Uterus (tissue), 4 donors: ENCODE measurements at places on chromosomes 4 and X. TPM values are rescaled to one million over a fixed set of nuclear protein-coding genes. Genes with fewer than 3 reads are reported as not detected.

Gene TMPRSS11E
- total RNA-seq = not detected

Gene GPC4
- total RNA-seq = 20.2 TPM

Gene FAM156A
- total RNA-seq = 30.6 TPM

Gene NR0B1
- total RNA-seq = not detected

Gene BEX1
- 8.9 TPM for total RNA-seq

Gene IL15
- 4.7 TPM for total RNA-seq

Gene DNAAF6
- not detected for total RNA-seq

Gene IL3RA
- 1.2 TPM for total RNA-seq

Gene AMBN
- total RNA-seq = not detected

Gene UCHL1
- total RNA-seq = 81.4 TPM

Gene CLCN5
- total RNA-seq = 13.2 TPM

Gene ATP8A1
- 34.7 TPM for total RNA-seq

Gene HSFX2
- total RNA-seq = not detected

Gene BEX5
- total RNA-seq = 3.9 TPM

Gene SORBS2
- 118 TPM for total RNA-seq

Gene KLKB1
- 1.1 TPM for total RNA-seq

Gene MAGEA8
- not detected for total RNA-seq

Gene DIPK2B
- 21.2 TPM for total RNA-seq

Gene AMTN
- total RNA-seq = not detected

Gene GRIA2
- total RNA-seq = 29.2 TPM

Gene MAPK10
- 90.7 TPM for total RNA-seq

Gene CYP2U1
- 16.6 TPM for total RNA-seq

Gene CTAG2
- total RNA-seq = not detected

Gene AFP
- total RNA-seq = not detected

Gene TCEAL3
- total RNA-seq = 56.5 TPM

Gene KIF4A
- under 0.01 TPM for total RNA-seq

Gene ASB11
- not detected for total RNA-seq

Gene XAGE1A
- total RNA-seq = not detected

Gene PABPC1L2A
- not detected for total RNA-seq

Gene GSX2
- total RNA-seq = not detected

Gene POF1B
- not detected for total RNA-seq

Gene HSFX4
- not detected for total RNA-seq

Gene ARHGEF38
- total RNA-seq = 3.7 TPM

Gene SPATA18
- total RNA-seq = 0.29 TPM

Gene MTNR1A
- not detected for total RNA-seq

Gene GUCY1A1
- 35.4 TPM for total RNA-seq

Gene KIAA1210
- not detected for total RNA-seq

Gene SPANXD
- not detected for total RNA-seq

Gene FANCB
- 0.51 TPM for total RNA-seq

Gene GPC3
- 36.5 TPM for total RNA-seq

Gene S100P
- 1.3 TPM for total RNA-seq

Gene NXF2B
- not detected for total RNA-seq

Gene MAGEA12
- total RNA-seq = not detected

Gene RNF175
- total RNA-seq = 3.9 TPM

Gene DBET
- not detected for total RNA-seq

Gene MXRA5
- 3.0 TPM for total RNA-seq

Gene ZNF280C
- total RNA-seq = 1.8 TPM

Gene PAPSS1
- 17.4 TPM for total RNA-seq

Gene CDX4
- not detected for total RNA-seq

Gene CXorf65
- total RNA-seq = 1.1 TPM

Gene DRD5
- total RNA-seq = not detected

Gene ANXA3
- 243 TPM for total RNA-seq

Gene PPP1R3F
- 3.3 TPM for total RNA-seq

Gene CFAP299
- total RNA-seq = not detected

Gene SSX5
- total RNA-seq = not detected

Gene DAPP1
- 2.0 TPM for total RNA-seq

Gene MAGEA2
- not detected for total RNA-seq
